ENCODE measurements at places on chromosomes 5 and 9.

DNA sequence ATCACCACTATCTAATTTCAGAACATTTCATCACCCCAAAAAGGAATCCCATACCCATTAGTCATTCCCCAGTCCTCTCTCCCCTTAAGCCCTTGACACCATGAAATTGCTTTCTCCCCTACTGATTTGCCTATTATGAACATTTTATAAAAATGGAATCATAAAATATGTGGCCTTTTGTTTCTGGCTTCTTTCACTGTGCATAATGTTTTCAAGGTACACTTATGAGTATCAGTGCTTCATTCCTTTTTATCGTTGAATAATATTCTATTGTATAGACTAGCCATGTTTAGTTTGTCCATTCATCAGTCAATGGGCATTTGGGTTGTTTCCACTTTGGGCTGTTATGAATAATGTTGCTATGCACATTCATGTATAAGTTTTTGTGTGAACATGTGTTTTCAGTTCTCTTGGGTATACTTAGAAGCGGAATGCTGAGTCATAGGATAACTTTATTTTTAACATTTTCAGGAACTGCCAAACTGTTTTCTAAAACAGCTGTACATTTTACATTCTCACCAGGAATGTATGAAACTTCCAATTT, 40.4 kb upstream of the FGF1 start:
- DNase-seq, result no peak

DNA sequence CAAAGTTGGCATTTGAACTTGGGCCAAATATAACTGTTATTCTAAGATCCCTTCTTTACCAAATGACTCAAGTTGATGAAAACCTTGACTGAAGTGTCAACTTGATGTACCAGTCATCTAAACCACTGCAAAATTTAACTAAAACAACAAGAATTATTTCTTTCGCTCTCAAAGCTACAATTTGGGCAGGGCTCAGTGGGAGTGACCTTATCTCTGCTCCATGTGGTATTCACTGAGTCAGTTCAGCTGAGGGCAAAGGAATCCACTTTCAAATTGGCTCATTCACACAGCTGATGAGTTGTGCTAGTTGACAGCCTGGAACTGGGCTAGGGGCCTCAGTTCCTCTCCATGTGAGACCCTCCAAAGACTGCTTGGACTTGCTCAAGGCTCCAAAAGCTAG, 166.3 kb downstream of the RORB start:
- no peak for DNase-seq

GRCh38 chr9:96050048-96050860, 174.8 kb downstream of the ERCC6L2 start:
- no peak for DNase-seq

DNA sequence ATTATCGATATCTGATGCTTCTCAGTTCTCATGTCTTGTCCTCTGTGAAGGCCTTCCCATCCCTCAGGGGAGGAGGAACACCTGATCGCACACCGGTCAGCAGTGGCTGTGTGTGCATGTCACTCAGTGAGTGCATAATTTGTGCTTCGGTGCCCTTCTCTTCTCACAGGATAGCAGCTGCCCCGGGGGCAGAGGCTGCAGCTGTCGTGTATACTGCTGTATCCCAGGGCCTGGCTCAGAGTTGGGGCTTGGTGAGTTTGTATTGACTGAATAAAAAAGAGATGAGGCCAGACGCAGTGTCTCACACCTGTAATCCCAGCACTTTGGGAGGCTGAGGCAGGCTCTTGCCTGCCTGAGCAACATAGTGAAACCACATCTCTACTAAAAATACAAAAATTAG, 49.7 kb upstream of the NCS1 start:
- DNase-seq, result peak; percentile 60

DNA sequence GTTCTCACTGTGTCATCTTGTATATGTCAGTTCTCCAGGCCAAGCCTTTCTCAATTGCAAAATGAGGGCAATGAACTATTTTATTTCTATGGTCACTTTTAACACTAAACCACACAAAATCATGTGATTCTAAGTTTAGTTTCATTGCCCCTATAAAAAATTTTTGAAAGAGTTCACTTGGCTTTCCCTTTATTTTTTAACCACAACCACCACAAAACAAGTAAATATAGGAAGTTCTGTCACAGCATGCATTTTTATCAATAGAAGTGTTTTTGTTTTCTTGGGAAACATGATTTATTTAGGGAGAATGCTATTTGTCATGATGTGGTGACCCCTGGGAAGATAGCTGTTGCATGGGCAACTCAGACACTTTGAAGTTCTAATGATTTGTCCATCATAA, 169.1 kb downstream of the CSNK1G3 start:
- DNase-seq, result no peak

DNA sequence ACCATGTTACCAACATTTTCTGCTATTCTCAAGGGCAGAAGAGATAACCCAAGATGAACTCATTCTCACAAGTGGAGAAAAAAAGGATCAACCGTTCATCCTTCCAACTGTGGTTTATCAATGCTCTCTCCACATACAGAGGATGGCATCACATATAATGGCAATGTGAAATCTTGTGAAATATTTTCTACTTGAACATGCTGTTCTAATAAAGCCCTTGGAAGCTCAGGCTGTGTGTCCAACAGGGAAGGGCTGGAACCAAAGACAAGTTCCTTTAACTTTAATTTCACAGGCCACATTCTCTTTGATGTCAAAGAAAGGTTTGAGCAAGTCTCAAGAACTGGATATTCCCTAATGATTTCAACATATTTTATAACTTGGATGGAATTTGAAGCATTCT, 230.5 kb downstream of the SPOCK1 start:
- DNase-seq, result no peak

DNA sequence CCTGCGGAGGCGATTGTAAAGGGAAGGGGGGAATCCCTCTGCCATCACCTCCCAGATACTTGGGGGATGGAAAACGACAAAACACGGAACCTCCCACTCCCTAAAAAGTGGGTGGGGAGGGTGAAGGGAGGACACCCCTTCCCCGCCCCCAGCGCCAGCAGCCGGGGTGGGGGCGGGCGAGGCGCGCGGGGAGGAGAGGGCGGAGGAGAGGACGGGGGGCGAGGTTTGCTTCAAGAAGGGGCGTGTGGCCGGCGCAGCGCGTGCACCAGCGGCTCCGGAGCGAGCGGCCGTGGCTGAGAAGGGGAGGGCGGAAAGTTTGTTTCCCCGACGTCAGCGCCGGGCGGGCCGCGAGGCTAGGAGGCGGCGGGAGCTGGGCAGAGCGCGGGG, at the start of gene PRRX2:
Gene PRRX2, plus strand, starts transcription at position 259 of the 387 bp plus-strand sequence. CDS start 221 bp downstream, outside the sequence.
- no peak for DNase-seq

Data from GM06990 (cell line).